ENCODE measurements at places on chromosomes 1 and 21. TPM values are rescaled to one million over a fixed set of nuclear protein-coding genes. Genes with fewer than 3 reads are reported as not detected.

Gene TARBP1
- 15.0 TPM for total RNA-seq

Gene GCSAML
- total RNA-seq, result not detected

Gene KIF21B
- total RNA-seq, result under 0.01 TPM

Gene MAP10
- 0.94 TPM for total RNA-seq

Gene CRNN
- not detected for total RNA-seq

Gene DAB1
- not detected for total RNA-seq

Gene PIP5K1A
- total RNA-seq, result 49.6 TPM

Gene ZNF593OS
- total RNA-seq, result not detected

Gene CR1
- total RNA-seq, result not detected

Gene TRIM45
- 1.5 TPM for total RNA-seq

Gene PLPPR5
- total RNA-seq, result not detected

Gene USP33
- total RNA-seq, result 52.1 TPM

Gene ARHGEF16
- total RNA-seq, result 0.23 TPM

Gene FAM78B
- under 0.01 TPM for total RNA-seq

Gene AQP10
- total RNA-seq, result 0.12 TPM

Gene GIPC2
- 0.59 TPM for total RNA-seq

Gene OR2T27
- not detected for total RNA-seq

Gene SERTAD4
- total RNA-seq, result not detected

Gene CRYAA
- not detected for total RNA-seq

Gene INPP5B
- total RNA-seq, result 45.3 TPM

Gene LCE6A
- total RNA-seq, result not detected

Gene FALEC
- total RNA-seq, result 0.70 TPM

Gene UBE2U
- not detected for total RNA-seq

Gene PTCH2
- 0.38 TPM for total RNA-seq

Gene FABP3
- 19.1 TPM for total RNA-seq

Gene SLC16A4
- 10.3 TPM for total RNA-seq

Gene SPRR4
- total RNA-seq, result not detected

Gene HCN3
- total RNA-seq, result 0.53 TPM

Gene OPTC
- total RNA-seq, result not detected

Gene SLC44A5
- under 0.01 TPM for total RNA-seq

Gene HSPB7
- total RNA-seq, result 2.5 TPM

Gene CLEC20A
- 0.08 TPM for total RNA-seq

Gene PARS2
- total RNA-seq, result 4.5 TPM

Gene AMY1C
- total RNA-seq, result not detected

Gene LCE2B
- not detected for total RNA-seq

Gene DTL
- total RNA-seq, result 0.35 TPM

Gene MCOLN3
- total RNA-seq, result under 0.01 TPM

Gene CFH
- 272 TPM for total RNA-seq

Gene TTC24
- total RNA-seq, result not detected

Gene APCS
- total RNA-seq, result not detected

Gene KIF14
- 2.0 TPM for total RNA-seq

Gene TTC22
- not detected for total RNA-seq

Gene DSCAM
- not detected for total RNA-seq

Gene FGGY
- 19.4 TPM for total RNA-seq

Gene SPATA17
- total RNA-seq, result 0.45 TPM

Gene CD1B
- not detected for total RNA-seq

Gene ITGB3BP
- total RNA-seq, result 17.6 TPM

Gene PLA2G2D
- not detected for total RNA-seq

Gene C8B
- not detected for total RNA-seq

Gene SLC1A7
- total RNA-seq, result 0.23 TPM

Gene KRTAP21-2
- not detected for total RNA-seq

Gene GJA9
- total RNA-seq, result 0.12 TPM

Gene FGR
- not detected for total RNA-seq

Gene SPRR3
- total RNA-seq, result not detected

All from smooth muscle cell of the coronary artery (primary cell).